Activated T-cell treated with anti-CD3 and anti-CD28 coated beads for 1 hour (primary cell): ENCODE measurements at places on chromosomes 16 and 17.

GRCh38 chr16:9665851-9666271 lies 516.4 kb downstream of the GRIN2A start:
- DNase-seq: no peak

DNA sequence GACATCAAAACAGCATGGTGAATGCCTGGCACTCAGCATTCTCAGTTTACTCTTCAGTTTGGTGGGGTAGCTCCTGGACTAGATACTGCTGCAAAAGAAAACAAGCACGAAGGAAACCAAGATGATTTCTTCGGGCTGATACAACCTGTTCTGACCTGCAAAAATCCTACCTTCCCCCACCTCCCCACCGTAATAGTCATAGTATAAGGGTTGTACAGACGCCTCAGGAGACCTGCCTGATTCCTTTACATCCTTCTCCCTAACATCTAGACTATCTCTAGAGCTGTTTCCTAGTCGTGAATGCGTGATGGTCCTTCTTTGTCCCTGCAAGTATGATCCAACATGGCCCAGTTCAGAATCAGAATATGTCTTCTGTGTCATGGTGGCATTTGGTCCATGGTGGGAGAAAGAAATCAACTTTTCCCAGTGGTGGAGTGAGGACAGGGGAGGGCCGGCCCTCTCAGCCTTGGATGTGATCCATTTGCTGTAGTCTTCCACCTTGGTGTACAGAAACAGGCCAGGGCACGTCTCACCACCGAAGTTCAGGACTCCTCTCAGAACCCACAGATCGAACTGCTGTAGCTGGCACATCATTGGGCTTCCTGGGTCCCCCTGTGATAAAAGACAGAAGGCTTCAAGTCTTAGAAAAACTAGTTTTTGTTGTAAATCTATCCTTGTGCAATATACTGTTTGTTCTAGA lies 14.5 kb downstream of the PRSS54 start:
- no peak for DNase-seq

GRCh38 chr17:14304773-14305517 lies 4.1 kb downstream of the HS3ST3B1 start:
- DNase-seq: no peak

GRCh38 chr17:7711051-7711755 lies 6.2 kb downstream of the EFNB3 start:
- no peak for DNase-seq

DNA sequence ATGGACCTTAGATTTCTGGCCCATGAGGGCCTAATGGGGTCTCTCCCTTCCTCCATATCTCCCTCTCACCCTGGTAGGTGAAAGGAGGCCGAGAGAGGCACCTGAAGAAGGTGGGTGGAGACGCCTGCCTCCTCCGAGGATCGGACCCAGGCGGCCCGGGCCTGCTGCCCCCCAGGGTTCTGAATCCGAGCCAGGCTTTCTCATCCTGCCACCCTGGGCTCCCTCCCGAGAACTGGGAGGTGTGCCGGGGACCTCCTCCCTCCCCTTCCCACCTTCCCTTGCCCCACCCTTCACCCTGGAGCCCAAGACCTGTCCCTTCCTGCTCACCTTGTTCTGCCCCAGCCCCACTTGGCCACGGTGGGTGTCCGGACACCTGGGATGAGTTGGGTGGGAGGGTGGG lies 5.0 kb downstream of the FBXL19 start:
- DNase-seq: no peak

DNA sequence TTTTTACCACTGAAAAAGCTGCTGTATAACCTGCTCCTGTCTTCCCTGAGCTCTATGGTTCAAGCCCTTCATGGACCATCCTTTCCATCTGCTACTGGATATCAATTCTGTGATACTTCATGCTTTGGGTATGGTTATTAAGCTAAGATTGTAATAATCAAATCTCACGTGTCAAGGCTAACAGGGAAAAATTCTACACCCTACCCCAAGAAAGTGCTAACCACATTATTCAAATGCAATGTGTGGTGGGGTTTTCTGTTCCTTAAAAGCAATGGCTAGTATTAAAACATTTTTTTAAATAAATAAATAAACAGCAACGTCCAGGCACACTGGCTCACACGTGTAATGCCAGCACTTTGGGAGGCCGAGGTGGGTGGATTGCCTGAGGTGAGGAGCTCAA lies 65.9 kb downstream of the SPAG9 start:
- no peak for DNase-seq
